ENCODE measurements at places on chromosomes 11 and 22.

GRCh38 chr11:68373189-68373814 lies 60.9 kb downstream of the LRP5 start:
- no peak for DNase-seq

DNA sequence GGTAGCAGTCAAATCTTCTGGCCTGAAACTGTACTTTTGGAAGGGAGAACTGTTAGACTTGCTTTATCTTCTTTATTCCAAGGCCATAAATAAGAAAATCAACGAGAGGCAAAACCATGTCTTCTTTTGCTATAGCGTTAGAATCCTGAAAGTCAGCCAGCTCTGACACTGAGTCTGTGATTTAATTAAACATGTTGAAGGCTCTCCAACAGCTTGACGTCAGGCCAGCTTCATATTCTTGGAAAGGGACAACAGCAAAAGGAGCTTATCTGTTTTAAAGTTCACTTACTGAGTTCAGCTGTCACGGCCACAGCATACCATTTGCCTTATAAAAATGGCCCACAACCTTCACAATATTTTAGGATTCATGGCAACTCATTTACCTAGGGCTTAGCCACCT lies 131.0 kb upstream of the LDLRAD3 start:
- no peak for DNase-seq

- DNase-seq: no peak
Observed at GRCh38 chr22:26345496-26345895, 83.6 kb upstream of the ASPHD2 start.

- no peak for DNase-seq
Observed at GRCh38 chr11:96267496-96268032, 75.4 kb downstream of the MAML2 start.

DNA sequence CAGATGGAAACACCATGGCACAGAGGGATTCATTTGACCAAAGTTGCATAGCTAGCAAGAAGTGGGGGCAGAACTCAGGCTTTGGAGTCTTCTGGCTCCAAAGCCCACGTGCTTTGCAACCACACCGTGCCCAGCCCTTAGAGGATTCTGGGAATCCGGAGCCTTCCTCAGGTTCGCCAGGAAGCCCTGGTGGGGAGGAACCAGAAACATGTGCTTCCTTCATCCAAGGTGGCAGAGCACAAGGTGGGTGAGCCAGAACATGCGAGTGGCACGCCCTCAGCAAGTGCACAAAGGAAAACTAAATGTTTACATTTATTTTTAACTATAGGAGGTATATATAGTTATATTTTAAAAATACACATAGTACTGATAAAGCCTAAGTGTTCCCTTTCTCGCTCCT lies 151.9 kb upstream of the NECTIN1 start:
- no peak for DNase-seq

- no peak for DNase-seq
Observed at GRCh38 chr11:105780781-105781525, 171.1 kb downstream of the GRIA4 start.

- no peak for DNase-seq
Observed at GRCh38 chr11:60482361-60482760, 10.2 kb upstream of the MS4A12 start.

GRCh38 chr11:92391364-92391763 lies 166.7 kb downstream of the FAT3 start:
- no peak for DNase-seq

Data from stimulated activated CD4-positive, alpha-beta T cell treated with anti-CD3 and anti-CD28 coated beads, Interleukin-15, amount 100 ng/mL, for 1 hour (primary cell).